ENCODE measurements at places on chromosomes 7 and 10.

- no peak for DNase-seq
Observed at GRCh38 chr10:70119623-70120022, 13.0 kb downstream of the AIFM2 start.

- DNase-seq, result no peak
Observed at GRCh38 chr10:86205306-86206239, 161.0 kb downstream of the GRID1 start.

- DNase-seq, result no peak
Observed at GRCh38 chr10:62740885-62741745, 63.4 kb upstream of the ADO start.

DNA sequence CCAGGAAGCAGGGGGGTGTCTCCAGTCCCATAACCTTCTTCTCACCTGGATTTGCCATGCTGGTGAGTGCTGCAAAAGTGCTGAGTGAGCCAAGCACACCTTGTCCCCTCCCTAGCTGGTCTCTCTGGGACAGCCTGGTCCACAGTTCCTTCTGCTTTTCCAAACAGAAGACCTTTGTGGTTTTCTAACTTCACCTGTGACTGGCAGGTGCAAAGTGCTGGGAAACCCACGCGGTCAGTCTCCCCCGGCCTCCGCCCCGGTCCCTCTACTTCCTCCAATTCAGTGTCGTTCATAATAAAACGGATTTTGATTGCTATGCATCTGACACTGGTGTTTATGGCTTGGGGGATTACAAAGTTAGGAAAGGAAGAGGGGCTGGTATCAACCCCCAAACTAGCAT lies 37.1 kb downstream of the RBAK start:
- no peak for DNase-seq

DNA sequence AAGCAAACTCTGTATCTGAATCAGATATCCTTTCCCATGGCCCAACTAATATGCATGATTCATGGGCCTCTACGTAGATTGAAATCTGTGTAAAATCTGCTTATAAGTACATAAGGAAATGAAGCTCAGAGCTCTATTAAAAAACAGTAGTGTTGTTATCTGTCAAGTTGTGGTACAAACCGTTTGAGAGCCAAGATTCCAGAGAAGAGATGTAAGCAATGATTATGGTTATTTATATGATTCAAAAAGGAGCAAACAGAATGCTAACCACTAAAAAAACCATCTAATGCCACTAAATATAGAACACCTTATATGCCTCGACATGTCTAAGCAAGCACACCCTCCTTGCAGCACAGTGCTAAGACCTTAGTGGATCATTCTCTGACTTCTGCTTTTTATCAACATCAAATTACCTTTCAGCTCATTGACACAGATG lies 26.6 kb downstream of the RPP38 start:
- no peak for DNase-seq

DNA sequence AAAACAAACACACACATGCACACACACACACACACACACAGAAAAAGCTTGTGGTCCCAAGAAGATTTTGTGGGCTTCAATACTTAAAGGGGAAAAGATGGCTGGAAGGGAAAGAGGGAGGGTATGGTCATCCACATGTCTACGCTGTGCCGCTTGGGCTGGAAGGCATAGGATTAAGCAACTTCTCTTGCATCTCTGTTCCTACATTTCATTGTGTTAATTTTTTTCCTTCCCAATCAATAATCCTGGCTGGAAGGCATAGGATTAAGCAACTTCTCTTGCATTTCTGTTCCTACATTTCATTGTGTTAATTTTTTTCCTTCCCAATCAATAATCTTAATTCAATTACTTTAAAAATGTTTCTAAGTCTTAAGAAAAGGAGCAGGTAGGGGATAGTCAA lies 30.6 kb downstream of the C10orf120 start:
- DNase-seq, result no peak

DNA sequence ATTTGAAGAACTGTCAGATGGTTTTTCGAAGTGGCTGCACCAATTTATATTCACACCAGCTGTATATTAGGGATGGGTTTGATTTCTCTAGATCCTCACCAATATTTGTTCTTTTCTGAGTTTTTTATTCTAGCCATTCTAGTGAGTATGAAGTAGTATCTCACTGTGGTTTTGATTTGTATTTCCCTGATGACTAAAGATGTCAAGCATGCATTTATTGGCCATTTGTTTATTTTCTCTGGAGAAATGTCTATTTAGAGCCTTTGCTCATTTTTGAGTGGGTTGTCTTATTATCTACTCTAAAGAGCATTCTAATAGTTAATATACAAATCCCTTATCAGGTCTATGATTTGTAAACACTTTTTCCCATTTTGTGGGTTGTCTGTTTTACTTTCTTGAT lies 123.9 kb downstream of the PCLO start:
- DNase-seq, result no peak

DNA sequence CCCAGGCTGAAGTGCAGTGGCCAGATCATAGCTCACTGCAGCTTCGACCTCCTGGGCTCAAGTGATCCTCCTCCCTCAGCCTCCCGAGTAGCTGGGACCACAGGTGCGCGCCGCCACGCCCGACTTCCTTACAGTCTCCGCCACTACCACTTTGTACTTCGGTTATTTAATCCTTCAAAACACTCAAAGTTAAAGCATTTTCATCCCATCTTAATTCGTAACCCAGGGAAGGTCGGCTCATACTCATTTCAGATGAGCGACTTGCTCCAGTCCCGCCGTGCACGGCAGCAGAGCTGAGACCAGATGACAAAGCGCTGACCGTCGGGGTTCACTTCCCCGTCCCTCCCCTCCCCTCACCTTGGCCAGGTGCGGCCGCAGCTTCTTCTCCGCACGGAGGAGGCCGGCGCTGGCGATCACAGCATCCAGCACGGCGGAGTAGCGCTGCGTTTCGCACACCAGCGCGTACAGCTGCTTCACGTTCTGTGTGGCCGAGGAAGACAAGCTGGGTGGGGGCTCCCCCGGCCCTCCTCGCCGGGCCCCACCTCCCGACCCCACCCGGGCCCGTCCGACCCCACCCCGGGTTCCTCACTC lies 457 bp downstream of the NSUN5 start:
- no peak for DNase-seq

DNA sequence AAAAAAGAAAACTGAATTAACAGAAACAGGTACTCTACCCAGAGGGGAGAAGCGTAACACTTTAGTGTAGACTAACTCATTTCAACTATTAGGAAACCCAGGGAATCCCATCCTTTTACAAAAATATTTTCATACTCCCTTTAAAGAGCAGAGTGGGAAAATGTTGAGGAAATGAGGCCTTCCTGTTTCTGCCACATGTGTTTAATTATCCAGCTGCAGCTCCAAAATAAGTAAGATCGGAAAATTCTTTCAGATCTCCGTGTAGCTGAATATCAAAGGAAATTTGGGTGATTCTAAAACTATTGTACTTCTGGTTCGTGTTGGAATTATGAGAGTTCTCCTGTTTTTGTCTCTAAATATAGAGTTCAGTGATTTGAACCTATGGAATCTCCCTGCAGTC lies 58.0 kb upstream of the CAV2 start:
- no peak for DNase-seq

- DNase-seq, result no peak
Observed at GRCh38 chr10:68106656-68107055, 2.6 kb upstream of the MYPN start.

- DNase-seq, result no peak
Observed at GRCh38 chr10:31374146-31374696, 55.2 kb downstream of the ZEB1 start.

DNA sequence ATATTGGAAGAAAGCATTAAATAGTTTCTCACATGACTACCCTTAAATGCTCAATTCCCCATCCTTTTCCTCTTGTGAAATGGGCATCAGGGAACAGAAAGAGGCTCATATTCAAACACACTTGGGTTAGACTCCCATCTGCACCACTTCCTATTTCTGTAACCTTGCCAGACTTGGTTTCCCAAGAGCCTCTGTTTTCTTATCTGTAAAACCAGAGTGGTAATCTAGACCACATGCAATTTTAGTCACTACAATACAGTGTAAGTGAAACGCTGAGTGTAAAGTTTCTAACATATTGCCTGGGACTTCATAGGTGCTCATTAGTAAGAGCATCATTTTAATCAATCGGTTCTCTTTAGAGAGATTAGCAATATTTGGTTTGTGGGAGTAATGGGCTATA lies 136.3 kb downstream of the SORCS1 start:
- no peak for DNase-seq

DNA sequence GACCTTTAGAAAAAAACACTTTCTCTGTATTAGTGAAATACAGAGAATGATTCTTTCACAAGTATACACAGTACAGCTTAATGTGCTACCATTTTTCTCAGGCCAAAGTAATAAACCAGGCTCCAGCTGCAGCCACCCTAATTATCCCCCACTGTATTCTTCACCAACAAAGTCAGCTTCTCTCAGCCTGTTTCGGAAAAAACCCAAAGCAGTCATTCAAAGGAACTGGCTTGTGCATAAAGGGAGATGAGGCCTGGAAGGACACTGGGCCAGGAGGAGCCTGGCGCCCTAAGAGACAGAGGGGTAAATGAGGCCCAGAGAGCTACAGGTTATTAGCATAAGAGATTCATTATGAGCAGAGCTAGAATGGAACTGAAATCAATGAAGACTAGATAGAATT lies 9.2 kb downstream of the USP54 start:
- no peak for DNase-seq

DNA sequence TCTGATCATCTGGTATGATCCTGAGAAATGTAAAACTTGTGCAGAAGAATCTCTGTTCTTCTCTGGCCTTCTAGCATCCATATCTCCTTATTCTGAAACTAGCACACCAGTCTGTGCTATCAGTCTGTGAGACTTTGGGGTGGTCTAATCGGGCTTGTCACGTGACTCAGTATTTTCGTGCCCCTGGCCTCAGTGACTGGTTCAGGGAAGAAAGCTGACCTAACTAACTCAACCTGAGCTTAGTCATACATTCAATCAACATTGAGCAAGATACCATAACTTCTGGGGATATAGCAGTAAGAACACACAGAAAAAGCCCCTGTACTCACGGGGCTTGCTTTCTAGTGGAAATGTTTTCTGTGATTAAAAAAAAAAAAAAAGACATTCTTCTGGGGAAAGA lies 109.3 kb downstream of the DKK1 start:
- DNase-seq, result no peak

GRCh38 chr10:95350830-95351228 lies 60.0 kb upstream of the PDLIM1 start:
- DNase-seq, result no peak

- DNase-seq, result no peak
Observed at GRCh38 chr10:44895280-44895679, 15.9 kb upstream of the TMEM72 start.

- no peak for DNase-seq
Observed at GRCh38 chr10:77967611-77968022, 41.1 kb upstream of the DLG5 start.

- DNase-seq, result no peak
Observed at GRCh38 chr7:93115796-93116195, 2.0 kb downstream of the SAMD9 start.

DNA sequence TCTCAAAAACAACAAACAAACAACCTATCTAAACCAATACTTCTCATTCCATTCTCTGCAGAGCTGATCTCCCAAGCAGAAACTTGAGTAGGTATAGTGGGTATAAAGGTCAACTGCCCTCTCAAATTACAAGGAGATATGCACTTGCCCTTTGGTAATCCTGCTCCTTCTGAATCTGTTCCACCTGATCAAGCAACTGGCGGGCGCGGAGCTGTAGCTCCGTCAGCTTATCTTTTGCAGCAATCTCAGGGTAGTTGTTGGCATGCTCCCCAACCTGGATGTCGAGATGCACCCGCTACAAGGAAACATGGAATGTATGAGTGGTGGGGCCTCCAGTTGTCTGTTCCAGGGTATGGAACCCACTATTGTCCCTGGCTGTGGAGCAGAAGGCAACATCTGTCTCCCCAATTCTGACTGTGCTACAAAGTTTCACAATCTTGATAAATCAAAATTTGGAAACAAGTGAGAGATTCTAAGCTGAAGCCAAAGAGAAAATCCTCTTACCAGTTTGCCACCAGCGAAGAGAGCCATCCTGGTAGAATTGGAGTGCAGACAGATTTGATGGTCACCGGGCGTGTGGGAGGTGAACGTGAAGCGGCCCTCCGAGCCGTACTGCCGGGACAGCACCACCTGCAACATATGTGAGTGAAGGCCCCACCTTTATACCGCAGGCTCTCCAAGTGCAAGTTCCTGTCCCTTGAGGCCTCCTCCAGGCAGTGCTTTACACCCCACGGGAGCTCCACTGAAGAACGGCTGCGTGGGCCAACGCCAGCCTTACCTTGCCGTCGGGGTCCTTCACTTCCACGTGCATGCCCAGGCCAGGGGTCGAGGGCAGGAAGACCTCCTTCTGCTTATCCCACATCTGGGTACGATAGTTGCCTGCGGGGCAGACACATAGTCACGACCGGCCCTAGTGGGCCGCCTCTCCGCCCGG lies 819 bp downstream of the TMED4 start:
- DNase-seq, result no peak

DNA sequence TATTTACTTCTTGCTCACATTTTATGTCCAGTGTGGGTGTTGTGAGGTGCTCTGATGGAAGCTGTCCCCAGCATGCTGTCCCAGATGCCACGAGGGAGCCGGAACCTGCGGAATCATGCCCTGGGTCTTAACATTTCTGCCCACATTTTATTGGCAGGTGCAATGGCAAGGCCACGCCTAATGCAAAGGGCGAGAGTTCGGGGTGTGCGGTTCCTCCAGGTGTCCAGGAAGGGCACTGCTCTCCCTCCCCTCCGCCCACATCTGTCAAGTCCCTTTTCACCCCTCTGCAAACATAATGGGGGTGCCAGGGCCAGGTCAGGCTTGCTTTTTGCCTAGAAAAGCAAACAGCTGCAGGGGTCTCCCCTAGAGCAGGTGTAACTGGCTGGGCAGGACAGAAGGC lies 16.4 kb downstream of the PDAP1 start:
- DNase-seq, result no peak

DNA sequence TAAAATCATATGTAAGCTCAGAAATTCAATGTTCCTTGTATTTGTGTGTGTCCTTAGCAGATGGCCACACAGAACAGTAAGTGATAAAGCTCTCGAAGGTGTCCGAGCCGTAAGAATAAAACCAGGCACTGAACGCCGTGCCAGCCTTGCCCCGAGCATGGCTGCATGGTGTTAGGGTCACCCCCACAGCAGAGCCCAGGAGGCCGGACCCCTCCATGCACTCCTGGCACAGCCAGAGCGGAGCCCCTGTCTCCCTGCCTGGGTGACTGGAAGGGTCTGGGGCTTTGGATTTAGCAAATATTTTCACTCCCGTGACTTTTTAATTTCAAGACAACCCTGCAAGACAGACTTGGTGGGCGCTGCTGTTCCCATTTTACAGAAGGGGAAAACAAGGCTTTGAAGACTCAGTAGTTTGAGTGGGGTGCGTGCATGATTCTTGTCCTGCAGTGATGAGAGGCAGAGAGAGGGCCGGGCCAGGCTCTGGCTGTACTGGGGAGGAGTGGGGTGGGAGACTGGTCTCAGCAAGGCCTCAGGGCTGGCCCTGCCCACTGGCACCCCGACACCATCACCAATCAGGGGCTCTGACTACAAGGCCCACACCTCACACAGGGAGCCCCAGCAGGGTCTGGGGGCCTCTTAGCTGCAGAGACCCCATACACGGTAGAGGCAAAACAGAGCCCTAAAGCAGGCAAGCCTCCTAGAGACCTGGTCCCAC lies 39.4 kb downstream of the VIPR2 start:
- no peak for DNase-seq

GRCh38 chr10:78337646-78338391 lies 304.2 kb downstream of the RPS24 start:
- DNase-seq, result no peak
